ENCODE measurements at places on chromosomes 1 and 21. TPM values are rescaled to one million over a fixed set of nuclear protein-coding genes. Genes with fewer than 3 reads are reported as not detected.

The FLG2 gene
- not detected for polyA plus RNA-seq

The RGS1 gene
- polyA plus RNA-seq: 51.9 TPM

The SPATA46 gene
- polyA plus RNA-seq: not detected

The TRIM58 gene
- 1.1 TPM for polyA plus RNA-seq

The BRINP2 gene
- not detected for polyA plus RNA-seq

The AMY1B gene
- polyA plus RNA-seq: not detected

The USH2A gene
- not detected for polyA plus RNA-seq

The GLUL gene
- polyA plus RNA-seq: 127 TPM

The FAM72A gene
- polyA plus RNA-seq: 2.6 TPM

The PRDX6 gene
- 138 TPM for polyA plus RNA-seq

The LRRC53 gene
- not detected for polyA plus RNA-seq

The CENPL gene
- 9.4 TPM for polyA plus RNA-seq

The CXADR gene
- not detected for polyA plus RNA-seq

The SLC44A5 gene
- polyA plus RNA-seq: 0.88 TPM

The TEX38 gene
- polyA plus RNA-seq: not detected

The OR10Z1 gene
- not detected for polyA plus RNA-seq

The RHD gene
- polyA plus RNA-seq: 0.21 TPM

The TDRD5 gene
- not detected for polyA plus RNA-seq

The UBXN10 gene
- 1.6 TPM for polyA plus RNA-seq

The CHRM3 gene
- not detected for polyA plus RNA-seq

The CELA3B gene
- polyA plus RNA-seq: not detected

Measured in immature natural killer cell (primary cell).